ENCODE measurements at places on chromosomes 13 and 19.

DNA sequence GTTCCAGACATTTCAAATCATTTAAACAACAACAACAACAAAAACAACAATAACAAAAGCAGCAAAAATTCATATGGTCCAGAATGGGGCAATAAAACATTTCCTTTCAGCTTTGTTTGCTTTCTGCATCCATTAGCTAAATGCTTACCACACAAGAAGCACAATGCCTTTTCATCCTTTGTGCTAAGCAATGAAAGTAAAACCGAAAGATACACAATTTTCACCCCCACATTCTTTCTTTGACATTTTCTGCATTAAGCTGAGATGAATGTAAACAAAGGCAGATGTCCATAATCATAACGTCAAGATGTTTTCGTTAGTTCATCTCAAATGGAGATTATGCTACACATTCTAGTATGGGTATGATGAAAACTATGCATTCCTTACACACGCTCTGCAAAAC, 568.5 kb downstream of the SLITRK6 start:
- DNase-seq = no peak

- DNase-seq = no peak
These were observed 11.7 kb upstream of the ACTN4 start for GRCh38 chr19:38635483-38636399.

DNA sequence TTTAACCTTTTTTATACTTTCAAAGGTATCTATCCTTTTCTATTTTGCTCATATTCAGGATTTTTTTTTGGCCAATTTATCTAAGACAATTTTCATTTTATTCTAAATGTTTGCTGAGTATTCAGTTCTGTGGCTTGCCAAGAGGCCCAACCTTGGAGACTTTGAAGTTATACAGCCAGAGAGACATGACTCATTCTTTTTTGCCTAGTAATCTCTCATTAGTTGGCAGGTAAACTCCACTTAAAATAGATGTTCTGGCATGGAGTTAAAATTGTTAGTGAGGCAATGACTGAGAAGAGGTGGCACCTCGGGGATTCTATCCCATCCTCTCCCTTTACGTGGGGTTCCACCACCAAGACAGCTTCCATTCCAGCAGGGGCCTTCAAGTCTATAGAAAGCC, 213.8 kb downstream of the KCTD12 start:
- peak; percentile 18 for DNase-seq

DNA sequence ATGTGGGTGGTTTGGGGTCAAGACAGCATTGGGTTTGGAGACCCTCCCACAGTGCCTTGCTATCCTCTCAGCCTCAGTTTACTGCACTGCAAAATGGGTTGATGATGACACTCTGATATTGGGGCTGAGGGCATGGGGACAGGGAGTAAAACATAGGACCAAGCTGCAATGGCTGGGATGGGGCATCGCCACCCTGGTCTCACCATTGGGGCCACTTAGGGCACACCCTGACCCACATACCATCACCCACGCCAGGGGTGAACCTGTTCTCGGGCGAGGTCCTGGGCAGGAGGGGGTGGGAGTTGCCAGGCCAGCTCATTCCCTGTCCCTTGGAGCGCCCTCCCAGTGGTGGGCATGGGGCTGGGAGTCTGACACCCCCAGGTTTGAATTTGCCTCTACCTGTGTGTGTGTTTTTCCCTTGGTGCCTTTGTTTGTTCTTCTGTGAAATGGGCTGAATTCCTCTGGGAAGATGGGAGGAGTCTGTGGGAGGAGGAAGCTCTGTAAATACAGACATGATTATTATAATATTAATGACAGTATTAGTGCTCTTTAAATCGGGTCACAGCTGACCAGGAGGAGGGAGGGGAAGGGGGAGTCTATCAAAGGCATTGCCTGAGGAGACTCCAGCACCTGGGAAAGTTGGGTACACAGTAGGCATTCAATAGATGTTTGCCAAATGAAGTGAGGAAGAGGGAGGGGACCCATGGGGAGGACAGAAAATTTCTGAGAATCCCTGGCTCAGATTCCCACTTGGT, 2.2 kb upstream of the FCHO1 start:
- no peak for DNase-seq

DNA sequence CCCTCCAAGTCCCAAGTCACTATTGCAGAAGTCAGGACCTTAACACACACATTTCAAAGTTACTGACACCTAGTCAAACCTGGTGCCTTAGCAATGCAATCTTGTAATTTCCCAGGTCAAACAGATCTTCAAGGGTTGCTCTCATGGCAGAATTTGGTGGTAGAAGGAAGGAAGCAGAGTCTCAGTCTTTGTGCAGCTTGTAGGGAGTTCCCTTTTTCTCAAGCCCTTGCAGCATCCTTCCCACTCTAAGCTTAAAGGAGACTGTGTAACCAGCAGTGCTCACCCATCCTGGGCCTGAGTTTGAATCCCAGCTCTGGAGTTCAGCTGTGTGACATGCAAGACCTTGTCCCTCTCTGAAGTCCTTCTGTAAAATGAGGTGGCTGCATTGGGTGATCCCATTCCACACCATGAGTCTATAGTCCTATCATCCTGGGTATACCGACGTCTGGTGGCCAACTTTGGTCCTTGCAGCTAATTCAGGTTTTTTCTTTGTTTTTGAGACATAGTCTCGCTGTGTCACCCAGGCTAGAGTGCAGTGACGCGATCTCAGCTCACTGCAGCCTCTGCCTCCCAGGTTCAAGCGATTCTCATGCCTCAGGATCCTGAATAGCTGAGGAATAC, 9.8 kb downstream of the SIGLEC10 start:
- peak; percentile 16 for DNase-seq

DNA sequence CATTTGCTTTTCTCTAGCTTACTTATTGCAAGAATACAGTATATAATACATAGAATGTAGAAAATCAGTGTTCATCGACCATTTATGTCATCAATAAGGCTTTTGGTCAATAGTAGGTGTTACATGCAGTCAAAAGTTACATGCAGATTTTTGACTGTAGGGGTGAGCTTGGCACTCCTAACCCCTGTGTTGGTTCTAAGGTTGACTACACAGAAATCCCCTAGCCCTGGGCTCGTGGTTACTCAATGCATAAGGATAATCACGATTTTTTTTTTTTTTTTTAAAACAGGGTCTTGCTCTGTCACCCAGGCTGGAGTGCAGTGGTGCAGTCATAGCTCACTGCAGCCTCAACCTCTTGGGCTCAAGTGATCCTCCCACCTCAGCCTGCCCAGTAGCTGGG, 4.0 kb upstream of the NWD1 start:
- no peak for DNase-seq

DNA sequence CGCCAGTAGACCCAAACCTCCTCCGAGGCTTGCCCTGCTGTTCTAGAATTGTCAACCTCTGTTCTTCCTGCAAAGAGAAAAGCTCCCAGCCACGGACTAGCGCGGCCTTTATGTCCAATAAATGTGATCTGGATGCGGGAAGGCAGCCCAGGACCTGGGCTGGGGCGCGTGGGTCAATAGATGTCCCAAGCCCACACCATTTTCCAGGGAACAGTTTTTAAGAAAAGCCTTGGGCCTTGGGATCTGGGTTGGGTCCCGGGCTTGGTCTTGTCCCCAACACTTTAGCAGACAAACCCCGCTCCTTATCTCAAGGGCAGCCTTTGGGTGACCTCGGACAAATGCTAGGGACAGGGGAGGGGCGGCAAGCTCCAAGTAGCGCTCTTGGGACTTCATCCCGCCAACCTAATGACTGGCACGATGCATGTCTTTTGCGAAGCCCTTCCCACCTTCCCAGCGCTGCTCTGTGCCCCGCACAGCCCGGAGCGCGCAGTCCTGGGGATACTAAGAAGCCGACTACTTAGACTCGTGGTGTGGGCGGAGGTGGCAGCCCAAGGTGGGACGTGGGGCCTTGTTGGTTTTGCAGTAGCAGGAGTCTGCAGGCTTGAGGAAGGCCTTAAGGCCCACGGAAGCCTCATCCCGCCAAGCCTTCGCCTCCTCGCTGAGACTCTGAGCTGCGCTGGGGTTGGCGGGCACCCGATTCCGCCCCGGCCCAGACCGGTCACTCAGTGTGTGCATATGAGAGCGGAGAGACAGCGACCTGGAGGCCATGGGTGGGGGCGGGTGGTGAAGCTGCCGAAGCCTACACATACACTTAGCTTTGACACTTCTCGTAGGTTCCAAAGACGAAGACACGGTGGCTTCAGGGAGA, 10.8 kb downstream of the SOX21 start:
- DNase-seq = no peak

DNA sequence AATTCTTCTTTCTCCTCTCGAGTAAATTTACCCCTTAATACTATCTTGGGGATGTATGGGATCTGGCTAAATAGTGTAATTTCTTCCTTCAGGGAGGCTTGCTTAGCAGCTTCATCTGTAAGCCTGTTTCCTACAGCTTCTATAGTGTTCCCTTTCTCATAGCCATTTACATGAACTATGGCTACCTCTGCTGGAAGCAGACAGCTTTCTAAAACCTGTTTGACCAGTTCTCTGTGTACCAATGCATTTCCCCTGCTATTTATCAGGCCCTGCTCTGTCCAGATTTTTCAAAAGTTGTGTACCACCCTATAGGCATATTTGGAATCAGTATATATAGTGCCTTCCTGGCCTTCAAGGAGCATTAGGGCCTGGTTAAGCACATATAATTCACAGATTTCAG, 113.6 kb upstream of the PCDH9 start:
- DNase-seq = no peak

DNA sequence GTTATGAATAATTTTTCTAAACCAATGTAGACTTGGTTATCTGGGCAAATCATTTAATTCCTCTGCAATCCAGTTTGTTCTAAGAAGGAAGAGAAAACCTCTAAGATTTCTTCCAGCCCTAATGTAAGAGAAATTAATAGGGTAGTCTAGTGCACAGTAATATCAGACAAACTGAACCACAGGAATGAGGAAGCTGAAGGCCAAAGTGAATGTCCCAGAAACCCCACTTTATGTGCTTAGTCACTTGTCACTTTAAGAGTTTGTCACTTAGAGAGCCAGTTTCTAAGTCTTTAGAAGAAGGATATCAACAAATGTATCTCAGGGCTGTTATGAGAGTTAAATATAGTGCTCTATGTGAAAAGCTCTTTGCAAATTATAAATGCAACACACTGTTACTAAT, 750.6 kb downstream of the DIAPH3 start:
- no peak for DNase-seq

- no peak for DNase-seq
These were observed 36.6 kb downstream of the FOXO1 start for GRCh38 chr13:40629678-40630384.

DNA sequence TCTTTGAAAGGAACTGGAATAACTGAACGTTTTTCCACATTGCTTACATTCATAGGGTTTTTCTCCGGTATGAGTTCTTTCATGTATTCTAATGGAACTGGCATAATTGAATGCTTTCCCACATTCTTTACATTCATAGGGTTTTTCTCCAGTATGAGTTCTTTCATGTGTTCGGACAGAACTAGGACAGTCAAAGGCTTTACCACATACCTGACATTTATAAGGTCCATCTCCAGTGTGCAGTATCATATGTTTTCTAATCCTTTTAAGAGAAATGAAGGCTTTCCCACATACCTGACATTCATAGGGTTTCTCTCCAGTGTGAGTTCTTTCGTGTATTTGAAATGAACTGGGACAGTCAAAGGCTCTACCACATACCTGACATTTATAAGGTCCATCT, 24.7 kb downstream of the ZNF564 start:
- no peak for DNase-seq

- no peak for DNase-seq
These were observed 15.3 kb upstream of the LENG8 start for GRCh38 chr19:54433697-54434096.

- DNase-seq = no peak
These were observed 98.3 kb upstream of the UQCRFS1 start for GRCh38 chr19:29311191-29311790.
